Stimulated activated naive B cell treated with anti-CD40 and anti-IgM and Interleukin-4, amounts not matched to agents 10 μg/mL and 1 μg/mL and 100 μg/mL, for 72 hours (primary cell): ENCODE measurements at places on chromosomes 12 and 14.

DNA sequence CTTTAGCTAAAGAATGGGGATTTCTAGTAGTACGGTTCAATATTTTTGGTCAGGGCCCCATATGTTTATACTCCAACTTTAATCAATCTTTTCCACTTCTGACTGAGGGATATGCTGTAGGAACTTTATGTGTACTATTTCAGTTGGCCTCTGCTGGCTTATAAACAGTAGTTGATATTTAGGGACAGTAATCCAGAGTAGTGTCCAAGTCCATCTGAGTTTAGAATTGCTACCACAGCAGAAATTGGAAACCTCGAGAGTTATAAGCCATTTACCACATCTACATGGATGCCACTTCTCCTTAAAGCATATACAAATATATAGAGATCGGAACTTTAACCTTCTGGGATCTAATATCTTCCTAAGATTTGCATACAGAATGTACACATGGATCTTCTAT lies 11.6 kb downstream of the LPCAT3 start:
- DNase-seq, result no peak

GRCh38 chr12:53004178-53004577 lies 2.1 kb upstream of the EIF4B start:
- no peak for DNase-seq

- DNase-seq, result no peak
Observed at GRCh38 chr14:76923431-76924370, 97.5 kb downstream of the LRRC74A start.

DNA sequence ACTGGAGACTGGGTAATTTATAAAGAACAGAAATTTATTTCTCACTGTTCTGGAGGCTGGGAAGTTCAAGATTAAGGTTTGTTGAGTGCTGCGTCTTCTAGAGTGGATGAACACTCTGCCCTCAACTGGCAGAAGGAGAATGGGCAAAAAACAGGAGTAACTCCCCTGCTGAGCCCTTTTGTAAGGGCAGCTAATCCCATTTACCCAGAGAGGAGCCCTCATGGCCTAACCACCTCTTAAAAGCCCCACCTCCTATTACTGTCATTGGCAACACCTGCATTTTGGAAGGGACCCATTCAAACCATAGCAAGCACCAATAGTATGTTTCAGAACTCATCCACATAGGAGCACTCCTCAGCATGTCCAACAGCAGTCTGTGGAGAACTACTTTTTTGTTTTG lies 47.4 kb downstream of the BORCS5 start:
- no peak for DNase-seq

DNA sequence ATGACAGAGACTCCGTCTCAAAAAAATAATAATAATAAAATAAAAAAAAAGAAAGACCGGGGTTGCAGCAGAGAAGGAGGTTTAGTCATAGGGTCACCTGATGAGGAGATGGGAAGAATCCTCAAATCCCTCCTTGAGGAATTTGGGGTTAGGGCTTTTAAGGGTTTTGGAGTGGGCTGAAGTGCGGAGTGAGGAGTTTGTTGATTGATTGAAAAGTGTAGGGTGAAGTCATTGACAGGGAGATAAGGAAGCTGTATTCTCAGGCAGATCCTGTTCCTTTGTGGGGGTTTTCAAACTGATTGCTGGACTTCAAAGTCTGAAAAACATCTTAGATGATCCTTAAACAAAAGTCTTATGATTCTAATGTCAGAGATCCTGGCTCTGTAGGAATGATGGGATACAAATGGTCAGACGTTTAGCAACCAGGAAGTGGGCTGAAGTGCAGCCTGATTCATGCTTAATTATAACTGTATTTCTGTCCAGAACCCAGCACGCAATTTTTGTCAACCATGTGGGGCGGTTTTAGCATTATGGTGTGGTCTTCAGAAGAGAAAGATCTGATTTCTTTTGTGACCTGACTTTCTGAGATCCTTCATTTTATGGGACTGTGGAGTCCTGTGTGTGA lies 16.0 kb downstream of the FNTB start:
- no peak for DNase-seq
